Endothelial cell of umbilical vein (primary cell): ENCODE measurements at places on chromosomes 6 and 20. TPM values are rescaled to one million over a fixed set of nuclear protein-coding genes. Genes with fewer than 3 reads are reported as not detected.

- no peak for DNase-seq
These were observed 80.8 kb downstream of the PTPRK start for GRCh38 chr6:128439627-128440026.

GRCh38 chr6:142008016-142008735 lies 124.5 kb upstream of the GJE1 start:
- no peak for DNase-seq

DNA sequence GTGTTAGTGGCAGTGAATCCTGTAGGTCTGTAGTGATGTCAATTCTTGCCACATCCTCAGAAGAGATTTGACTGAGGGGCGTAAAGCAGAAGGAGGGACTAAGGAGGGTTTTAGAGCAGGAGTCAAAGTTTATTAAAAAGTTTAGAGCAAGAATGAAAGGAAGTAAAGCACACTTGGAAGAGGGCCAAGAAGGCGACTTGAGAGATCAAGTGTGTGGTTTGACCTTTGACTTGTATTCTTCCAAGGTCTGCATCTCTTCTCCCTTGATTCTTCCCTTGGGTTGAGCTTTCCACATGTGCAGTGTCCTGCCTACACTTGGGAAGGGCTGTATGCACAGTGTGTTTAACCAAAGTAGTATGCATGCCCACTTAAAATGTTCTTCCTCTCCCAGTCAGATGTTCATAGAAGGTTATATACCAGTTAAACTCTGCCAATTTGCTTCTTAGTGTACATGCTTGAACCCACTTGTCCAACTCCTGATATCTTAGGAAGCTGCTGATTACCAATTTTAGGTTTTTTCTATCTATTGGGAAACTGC lies 627.6 kb downstream of the MMUT start:
- DNase-seq, result peak; percentile 40

- DNase-seq, result no peak
These were observed 101.0 kb downstream of the NRN1 start for GRCh38 chr6:5905431-5906339.

- no peak for DNase-seq
These were observed 404.6 kb downstream of the LAMA2 start for GRCh38 chr6:129287231-129288177.

- DNase-seq, result no peak
These were observed 375.8 kb downstream of the QKI start for GRCh38 chr6:163790266-163790840.

DNA sequence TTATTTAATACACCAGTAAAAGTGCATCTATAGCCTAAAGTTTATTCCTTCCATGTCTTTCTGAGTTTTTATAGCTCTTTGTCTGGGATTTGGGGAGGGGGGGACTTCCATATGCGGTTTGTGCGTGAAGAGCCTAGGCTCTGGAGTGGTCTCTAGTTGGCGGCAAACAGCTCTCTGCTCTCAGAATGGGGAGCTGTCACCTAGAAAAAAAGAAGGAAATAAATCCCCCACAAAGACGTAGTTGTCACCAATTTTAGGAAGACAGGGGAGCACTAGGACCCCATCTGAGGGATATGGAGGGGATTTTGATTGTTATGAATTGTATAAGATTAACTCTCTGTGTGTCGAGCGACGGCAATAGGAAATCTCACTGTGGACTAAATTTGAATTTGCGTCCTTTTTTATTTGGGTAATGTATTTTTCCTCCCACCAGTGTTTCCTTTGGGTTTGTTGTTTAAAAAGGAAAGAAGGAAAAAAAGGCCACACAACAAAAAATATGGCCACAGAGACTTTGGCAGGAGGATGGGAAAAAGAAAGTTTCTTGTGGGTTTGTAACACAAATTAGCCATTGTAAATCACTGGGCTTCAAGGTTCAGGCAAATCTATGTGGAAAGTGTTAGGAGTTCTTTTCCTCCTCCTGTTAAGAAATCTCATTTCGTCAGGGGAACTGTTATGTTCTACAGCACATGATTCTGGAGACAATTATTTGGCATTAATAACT lies 7.4 kb downstream of the POU3F2 start:
- no peak for DNase-seq

GRCh38 chr6:148328876-148329555 lies 13.6 kb upstream of the SASH1 start:
- DNase-seq, result peak; percentile 60

GRCh38 chr6:163259689-163260088 lies 154.8 kb upstream of the QKI start:
- DNase-seq, result no peak

- no peak for DNase-seq
These were observed 3.3 kb downstream of the HSPA12B start for GRCh38 chr20:3735768-3736167.

DNA sequence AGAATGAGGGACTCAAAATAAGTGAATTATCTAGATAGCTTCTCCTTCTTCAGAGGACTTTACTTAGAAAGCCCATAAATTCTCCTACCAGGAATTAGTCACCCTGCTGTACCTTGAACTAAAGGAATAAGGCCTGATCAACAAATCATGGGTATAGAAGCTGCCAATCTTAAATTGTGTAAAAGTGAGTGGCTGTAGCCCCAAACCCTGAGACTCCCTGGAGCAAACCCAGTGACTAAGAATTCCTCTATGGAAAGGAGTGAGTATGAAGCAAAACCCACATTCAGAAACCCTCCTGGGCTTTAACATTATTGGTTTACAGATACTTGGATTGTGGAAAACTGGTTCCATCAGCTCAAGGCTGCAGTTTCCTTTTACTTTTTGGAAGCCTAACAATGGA lies 285.8 kb upstream of the TBX18 start:
- DNase-seq, result peak; percentile 7

DNA sequence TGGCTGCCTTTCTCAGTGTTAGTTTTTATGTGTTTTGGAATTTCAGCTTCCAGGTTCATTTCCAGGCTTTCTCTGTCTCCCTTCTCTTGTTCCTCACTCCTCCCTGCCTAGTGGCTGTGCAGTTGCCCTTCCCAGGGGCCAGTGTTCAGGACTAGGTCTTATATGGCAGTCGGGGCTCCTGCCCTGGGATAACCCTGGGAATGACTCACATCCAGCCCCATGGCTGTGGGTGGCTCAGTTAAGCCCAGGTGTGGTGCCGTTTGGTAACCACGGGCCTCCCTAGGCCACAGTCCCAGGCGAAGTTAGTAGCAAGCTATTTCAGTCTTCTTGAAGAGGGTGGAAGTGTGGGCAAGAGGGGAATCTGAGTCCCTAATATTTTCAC lies 57.4 kb upstream of the DDR1 start:
- peak; percentile 36 for DNase-seq

- DNase-seq, result no peak
These were observed 7.7 kb upstream of the GFRA4 start for GRCh38 chr20:3670945-3671344.

The CPXM1 gene
- polyA plus RNA-seq, result 18.9 and 21.3 TPM in 2 replicates

The UTRN gene
- polyA plus RNA-seq, result 29.4 and 37.4 TPM in 2 replicates

The TOX2 gene
- 6.3 and 7.0 TPM in 2 replicates for polyA plus RNA-seq

The FLRT3 gene
- polyA plus RNA-seq, result 0.06 and 0.08 TPM in 2 replicates

The FAM209B gene
- polyA plus RNA-seq, result 0.22 TPM in 1 of 2 replicates, not detected in the other

The DDO gene
- polyA plus RNA-seq, result not detected in 2 replicates

The SLC52A3 gene
- not detected in 2 replicates for polyA plus RNA-seq
